ENCODE measurements at places on chromosomes 4 and X.

DNA sequence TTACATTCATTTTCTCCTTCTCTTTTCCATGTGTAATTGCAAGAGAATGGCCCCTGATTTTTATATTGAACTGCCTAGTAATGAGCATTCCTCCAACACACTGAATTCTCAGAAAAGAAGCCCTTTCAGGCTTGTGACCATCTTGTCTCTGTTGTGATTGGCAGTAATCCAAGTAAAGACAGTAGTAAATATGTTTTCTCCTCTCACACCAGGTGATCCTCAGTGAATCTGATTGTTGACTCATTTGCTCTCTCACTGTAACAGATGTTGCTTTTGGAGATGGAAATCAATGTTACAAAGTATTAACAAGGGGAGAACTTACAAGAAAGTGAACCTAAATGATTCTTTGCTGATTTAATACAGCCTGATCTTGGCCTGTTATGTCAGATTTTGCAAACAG, 271.0 kb downstream of the AFF2 start:
- DNase-seq: peak; percentile 10

GRCh38 chr4:41468122-41468521, 69.8 kb upstream of the LIMCH1 start:
- DNase-seq: no peak

GRCh38 chr4:24798036-24798610, 2.8 kb downstream of the SOD3 start:
- no peak for DNase-seq

DNA sequence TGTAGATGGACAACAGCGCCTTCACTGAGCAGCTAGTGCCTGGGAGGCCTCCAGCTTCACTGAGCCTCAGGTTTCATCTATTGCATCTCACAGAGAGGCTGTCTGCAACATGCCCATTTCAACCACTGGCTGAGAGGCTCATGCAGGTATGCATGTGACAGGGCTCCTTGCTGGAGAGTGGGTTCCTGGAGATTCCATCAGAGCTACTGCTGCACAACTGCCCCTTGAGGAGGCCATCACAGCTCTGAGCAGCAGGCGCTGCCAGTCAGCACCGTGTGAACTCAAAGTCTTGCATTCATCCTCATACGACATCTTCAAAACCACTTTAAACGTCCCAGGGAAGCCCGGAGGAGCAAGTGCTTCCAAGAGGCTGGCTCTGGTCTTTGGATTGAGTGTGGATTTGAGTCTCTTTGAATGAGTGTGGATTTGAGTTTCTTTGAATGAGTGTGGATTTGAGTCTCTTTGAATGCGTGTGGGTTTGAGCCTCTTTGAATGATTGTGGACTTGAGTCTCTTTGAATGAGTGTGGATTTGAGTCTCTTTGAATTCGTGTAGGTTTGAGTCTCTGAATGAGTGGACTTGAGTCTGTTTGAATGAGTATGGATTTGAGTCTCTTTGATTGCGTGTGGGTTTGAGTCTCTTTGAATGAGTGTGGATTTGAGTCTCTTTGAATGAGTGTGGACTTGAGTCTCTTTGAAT, 8.7 kb downstream of the P2RY8 start:
- no peak for DNase-seq

DNA sequence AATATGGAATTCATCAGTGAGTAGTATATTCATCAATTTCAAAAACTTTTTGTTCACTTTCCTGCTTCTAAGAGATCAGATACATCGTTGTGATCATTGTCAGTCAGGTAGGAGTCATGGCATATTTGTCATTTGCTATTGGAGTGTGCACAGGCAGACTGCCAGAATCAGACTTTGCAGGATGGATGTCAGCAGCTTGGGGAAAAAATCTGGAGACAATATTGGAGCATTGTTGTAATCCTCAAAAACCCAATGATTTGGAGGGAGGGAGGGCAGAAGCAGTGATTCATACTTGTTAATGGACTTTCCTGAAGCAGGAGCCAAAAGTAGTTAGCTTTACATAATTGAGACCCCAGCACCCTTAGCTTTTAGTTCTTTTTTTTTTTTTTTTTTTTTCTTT, 59.6 kb upstream of the DRP2 start:
- DNase-seq: no peak

DNA sequence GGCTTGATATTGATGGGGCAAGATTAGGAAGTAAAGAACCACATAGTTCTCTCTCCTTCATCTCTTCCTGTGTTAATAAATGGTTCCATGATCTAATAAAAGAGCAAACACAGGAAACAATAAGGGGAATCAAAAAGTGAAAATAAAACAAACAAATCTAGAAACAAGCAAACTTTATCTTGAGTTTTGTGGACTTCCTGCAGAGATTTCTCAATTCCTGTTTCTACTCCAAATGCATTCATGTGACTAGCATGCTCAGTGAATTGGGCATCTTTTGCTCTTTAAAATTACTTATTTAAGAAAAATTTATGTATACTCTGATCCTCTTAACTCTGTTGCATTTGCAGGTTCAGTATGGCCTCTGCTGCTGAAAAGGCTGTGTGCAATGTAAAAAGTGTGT, 682.0 kb downstream of the KCTD8 start:
- no peak for DNase-seq

DNA sequence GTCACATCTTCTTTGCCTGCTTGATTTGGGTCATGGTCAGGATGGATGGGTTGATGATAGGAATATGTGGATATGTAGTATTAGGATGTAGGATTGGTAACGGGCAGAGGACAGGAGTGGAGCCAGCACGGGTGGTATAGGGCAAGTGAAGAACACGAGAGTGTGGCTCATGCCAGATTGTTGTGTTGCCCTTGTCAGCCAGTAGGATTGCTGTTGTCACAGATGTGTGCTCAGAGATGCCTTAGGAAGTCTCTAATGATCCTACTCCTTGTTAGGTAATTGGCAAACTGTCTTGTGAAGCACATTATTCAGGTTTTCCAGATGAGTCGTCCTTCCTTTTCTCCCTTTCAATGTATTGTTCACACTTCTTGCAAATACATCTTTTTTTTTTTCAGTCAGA, 5.5 kb downstream of the ATP10D start:
- peak; percentile 26 for DNase-seq

- no peak for DNase-seq
Observed at GRCh38 chr4:1043162-1043561, 31.7 kb downstream of the FGFRL1 start.

GRCh38 chrX:17519358-17519757, 144.4 kb downstream of the NHS start:
- no peak for DNase-seq

- no peak for DNase-seq
Observed at GRCh38 chr4:154660052-154660451, 47.6 kb upstream of the FGG start.

- DNase-seq: peak; percentile 9
Observed at GRCh38 chr4:74395633-74396032, 30.7 kb downstream of the EREG start.

DNA sequence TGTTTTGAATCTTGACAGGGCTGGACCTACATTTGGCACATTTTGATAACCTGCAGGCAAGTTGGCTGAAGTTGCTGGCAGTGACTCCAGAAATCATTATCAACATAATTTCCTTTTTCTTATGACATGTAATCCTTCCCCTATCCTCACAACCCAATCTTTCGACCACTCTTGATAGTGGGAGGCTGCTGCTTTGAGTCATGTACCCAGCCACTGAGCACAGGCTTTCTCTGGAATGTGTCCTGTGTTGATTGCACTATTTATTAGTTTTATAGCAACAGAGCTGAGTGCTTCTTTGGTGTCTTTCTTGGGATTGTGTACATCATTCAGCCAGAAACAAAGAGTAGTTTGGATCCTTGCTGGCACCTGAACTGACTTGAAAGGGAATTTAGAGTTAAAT, 183.1 kb upstream of the LEF1 start:
- DNase-seq: no peak

DNA sequence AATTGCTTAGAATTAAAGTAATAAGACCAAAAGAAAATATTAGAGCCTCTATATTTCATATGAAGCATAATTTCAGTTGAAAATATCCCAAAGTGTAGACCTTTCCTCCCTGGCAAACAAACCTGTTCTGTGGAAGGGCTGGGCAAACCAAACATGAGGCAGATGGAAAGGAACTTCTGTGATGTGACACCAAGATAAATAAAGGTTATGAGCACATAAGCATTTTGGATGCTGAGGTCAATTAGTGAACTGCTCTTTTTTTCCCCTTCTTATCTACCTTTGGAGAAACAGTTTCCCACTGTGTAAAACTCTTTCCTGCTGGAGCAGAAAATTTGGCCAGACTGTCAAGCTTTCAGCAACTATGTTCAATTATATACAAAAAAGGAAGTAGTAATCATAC, 109.6 kb upstream of the STIM2 start:
- DNase-seq: peak; percentile 69

GRCh38 chr4:82989575-82990429, 20.8 kb downstream of the LIN54 start:
- DNase-seq: no peak

DNA sequence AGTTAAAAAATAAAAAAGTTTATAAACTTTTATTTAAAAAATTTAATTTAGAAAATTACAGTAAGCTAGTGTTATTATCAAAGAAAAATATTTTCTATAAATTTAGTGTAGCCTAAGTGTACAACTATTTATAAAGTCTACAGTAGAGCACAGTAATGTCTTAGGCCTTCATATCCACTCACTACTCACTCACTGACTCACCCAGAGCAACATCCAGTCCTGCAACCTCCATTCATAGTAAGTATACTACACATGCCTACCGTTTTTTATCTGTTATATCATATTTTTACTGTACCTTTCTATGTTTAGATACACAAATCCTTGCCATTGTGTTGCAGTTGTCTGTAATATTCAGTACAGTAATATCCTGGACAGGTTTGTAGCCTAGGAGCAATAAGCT, 129.0 kb upstream of the FAM47B start:
- no peak for DNase-seq

- no peak for DNase-seq
Observed at GRCh38 chrX:7280520-7280919, 132.6 kb upstream of the PUDP start.

DNA sequence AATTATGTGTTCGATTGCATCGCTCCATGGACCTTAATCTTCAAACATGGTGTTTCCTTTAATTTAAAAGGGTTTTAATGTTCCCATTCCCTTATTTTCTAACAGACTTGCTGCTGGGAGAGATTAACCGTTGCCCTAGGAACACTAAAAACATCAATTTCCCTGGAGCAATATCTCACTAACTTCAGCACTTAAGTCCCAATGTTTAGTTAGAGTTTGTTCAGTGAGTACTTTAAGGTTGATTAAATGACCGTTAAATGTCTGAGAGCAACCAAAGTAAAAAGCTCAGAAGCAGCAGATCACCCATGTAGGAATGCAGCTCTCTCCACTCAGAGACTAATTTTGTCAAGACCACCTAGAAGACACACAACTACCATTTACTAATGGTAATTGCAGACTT, 111.2 kb upstream of the PDE5A start:
- no peak for DNase-seq

GRCh38 chrX:14030174-14030530, 460 bp upstream of the GEMIN8 start:
- no peak for DNase-seq

DNA sequence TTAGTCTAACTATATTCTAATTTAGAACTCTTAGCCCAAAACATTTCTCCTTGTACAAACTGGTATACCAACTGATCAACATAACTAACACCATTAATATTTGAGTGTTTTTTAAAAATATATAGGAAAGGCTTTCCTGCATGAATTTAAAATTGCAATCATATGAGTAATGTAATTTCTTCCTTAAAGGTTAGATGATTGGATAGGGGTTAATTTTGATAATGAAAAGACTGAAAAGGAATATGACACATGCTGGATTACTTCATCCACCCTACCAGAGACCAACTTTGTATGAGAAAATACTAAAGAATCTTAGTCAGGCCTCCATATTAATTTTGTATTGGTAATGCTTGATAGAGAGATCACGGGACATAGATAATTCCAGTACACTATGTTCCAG, 25.1 kb upstream of the PLS3 start:
- no peak for DNase-seq

DNA sequence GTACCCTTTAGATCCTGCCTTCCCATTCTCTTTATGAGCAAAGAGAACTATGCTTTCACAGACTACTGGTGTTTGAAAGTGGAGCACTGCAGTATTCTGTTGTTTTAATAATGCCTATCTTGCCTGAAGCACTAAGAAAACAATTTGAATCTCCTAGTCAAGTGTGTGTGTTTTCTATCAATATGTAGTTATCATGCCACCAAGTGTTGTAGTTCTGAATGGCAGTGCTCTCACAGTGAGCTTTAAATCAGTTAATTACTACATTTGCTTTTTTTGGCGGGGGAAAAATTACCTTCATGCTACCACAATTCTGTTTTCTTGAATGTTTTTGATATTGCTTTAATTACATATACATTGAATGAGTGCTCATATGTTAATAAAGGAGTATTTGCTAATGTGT, 143.6 kb upstream of the FAM47A start:
- DNase-seq: peak; percentile 1

GRCh38 chrX:56564921-56565840, 1.8 kb downstream of the UBQLN2 start:
- peak; percentile 54 for DNase-seq

DNA sequence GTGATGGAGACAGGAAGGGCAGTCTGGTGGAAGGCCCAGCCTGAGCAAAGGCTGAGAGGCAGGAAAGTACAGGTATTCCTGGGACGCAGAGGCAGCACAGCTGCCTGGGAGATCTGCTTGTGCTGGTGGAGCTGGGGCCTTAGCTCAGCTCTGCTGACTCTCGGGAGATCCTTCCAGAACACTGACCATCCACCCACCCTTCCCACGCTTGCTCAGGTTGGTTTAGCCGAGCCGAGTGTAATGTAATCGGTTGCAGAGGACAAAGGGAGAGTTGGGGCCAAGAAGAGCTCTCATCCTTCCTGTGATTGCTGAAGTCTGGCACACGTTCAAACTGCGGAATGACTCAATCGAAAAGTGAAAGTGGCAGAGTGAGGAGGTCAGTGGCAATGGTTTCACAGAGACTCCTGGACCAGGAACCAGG, 43.1 kb upstream of the GPR78 start:
- DNase-seq: peak; percentile 94

- DNase-seq: no peak
Observed at GRCh38 chrX:96889726-96890125, 6.0 kb downstream of the RPA4 start.

DNA sequence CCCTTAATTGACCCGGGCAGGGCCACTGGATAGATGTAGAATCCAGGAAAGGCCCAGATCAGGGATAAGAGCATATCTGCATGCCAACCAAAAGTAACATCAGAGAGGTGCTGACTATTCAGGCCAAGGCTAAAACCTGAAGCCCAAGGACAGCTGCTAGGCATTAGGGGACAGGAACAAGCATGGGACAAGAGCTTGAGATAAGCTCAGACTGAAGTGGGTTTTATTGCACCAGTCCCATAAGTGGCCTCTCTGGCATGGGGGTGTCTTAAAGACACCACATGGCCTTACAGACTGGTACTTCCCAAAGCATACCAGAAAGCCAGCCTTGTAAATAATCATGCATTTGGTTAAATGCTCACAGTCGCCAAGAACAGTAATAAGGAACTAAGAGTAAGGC, 376.1 kb downstream of the FBXW7 start:
- DNase-seq: no peak

GRCh38 chr4:68691186-68691585, 20.7 kb upstream of the UGT2B15 start:
- DNase-seq: no peak

All from myocyte (in vitro differentiated cells).